Hematopoietic multipotent progenitor cell treated with erythropoietin and hydrocortisone succinate and interleukin-3 and kit ligand, for 15 days (in vitro differentiated cells): ENCODE measurements at places on chromosomes 1 and 21.
A peak's percentile ranks its signal among the peaks of the same experiment; 100 is the strongest.

- no peak for DNase-seq
These were observed 1659.8 kb downstream of the BRINP3 start for GRCh38 chr1:188817814-188818213.

DNA sequence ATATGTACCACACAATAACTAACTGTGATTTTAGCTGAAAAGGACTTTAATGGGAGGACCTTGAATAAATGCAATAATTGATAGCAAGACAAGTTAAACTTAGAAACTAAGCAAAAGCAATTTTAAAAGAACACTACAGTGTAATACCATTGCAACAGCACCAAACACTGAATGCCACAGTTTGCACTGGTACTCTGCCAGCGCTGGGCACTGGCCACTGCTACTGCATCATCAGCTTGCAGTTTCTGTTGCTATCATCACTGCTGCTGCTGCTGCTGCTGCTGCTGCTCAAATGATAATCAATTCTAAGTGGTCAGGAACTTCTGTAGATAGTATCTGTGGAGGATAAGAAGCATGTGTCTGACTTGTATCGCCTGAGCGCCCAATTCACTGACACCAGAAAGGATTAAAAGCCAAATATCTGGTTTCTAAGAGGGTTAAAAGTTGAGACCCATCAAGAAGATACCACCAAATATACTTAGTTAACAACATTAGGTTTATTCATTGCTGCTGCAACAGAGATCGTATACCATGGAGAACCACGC is 306.9 kb downstream of the LRRC40 start:
- no peak for DNase-seq

DNA sequence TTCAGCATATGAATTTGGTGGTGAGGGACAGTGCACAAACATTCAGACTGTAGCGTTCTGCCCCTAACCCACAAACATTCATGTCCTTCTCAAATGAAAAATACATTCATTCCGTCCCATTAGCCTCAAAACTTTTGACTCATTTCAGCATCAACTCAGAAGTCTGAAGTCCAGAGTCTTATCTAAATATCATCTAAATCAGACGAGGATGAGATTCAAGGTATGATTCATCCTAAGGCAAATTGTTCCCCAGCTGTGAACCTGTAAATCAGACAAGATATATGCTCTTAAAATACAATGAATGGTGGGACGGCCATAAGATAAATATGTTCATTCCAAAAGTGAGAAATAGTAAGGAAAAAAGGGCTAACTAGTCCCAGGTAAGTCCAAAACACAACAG is 1195.6 kb upstream of the ADGRL4 start:
- DNase-seq: no peak

DNA sequence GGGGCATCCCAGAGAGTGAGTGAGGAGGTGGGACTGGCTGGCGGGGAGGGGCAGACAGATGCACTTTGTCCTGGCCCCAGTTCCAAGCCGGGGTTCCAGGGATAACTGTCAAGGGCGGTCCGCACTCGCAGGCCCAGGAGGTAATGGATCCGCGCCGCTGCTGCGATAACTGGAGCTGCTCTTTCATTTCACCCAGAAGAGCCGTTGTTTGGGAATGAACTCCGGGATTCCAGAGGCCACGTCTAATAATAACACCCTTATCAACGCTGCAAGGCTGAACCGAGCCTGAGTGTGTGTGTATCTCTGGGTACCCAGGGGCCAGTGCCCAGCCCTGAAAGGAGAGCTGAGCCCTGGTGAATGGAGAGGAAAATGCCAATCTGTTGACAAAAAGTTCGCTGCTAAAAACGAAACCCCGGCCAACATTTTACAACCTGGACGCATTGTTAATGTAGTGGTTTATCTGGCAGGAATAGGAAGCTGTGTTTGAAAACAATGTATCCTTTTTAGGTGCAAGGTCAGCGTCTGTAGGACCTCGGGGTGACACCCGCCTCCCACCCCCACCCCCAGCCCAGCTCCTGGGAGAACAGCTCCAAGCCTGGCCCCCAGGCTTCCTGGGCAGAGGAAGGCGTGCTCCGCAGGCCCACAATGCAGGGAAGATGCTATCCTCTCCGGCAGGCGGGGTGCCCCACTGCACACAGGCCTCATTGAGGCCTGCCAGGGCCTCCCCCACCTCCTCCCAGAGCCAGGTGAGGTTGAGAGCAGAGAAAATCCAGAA is 119.7 kb downstream of the PROX1 start:
- DNase-seq: no peak

DNA sequence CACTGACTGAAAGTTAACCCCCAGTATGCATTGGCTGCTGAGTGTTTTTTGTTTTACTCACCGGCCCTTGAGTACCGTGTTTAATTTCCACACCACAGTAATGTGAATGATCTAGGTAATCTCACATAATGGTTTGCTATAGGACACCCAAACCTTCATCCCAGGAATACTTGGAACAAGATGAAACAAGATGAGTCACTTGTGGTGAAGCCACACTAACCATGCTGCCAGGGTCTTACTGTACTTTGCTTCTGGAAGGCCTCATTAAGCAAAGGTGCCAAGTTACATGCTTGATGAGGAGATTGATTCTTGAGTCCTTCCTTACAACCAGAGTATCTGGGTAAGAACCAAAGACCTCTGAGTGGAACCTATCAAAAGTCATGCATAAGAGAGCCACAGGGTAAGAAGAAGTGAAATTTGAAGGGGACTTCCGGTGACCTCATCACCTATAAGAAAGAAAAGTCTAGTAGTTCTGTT is 163.3 kb downstream of the NRIP1 start:
- no peak for DNase-seq

- no peak for DNase-seq
These were observed 12.7 kb upstream of the DEGS1 start for GRCh38 chr1:224170343-224170742.

DNA sequence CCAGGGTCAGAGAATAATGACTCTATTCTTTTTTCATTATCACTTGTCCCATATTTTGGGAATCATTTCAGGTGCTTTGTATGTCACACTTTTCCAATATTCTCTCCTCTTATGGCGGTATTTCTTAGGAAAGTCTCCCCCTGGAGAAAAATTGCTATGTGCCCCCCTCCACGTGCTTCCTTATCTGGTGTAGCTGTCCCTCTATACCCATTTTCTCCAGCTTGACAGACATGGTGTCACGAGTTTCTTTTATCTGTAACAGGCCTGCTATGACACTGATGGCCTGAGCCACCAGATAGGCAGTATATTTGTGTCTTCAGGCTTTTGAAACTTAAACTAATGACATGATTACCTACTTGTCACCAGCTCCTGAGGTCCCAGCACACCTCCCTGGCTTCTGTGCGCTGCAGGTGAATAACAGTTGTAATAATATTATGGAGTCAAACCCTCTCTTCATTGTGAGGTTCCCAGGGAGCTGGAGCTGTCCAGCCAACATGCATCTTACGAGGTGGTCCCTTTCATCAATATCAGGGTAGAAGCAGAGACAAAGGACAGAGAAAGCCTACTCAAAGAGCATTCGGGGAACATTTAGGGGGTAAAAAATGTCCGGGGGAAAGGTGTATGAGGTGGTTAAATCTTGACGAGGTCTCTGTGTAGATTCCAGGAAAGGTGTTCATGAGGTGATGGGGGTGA is 71.2 kb upstream of the DUSP10 start:
- DNase-seq: no peak

DNA sequence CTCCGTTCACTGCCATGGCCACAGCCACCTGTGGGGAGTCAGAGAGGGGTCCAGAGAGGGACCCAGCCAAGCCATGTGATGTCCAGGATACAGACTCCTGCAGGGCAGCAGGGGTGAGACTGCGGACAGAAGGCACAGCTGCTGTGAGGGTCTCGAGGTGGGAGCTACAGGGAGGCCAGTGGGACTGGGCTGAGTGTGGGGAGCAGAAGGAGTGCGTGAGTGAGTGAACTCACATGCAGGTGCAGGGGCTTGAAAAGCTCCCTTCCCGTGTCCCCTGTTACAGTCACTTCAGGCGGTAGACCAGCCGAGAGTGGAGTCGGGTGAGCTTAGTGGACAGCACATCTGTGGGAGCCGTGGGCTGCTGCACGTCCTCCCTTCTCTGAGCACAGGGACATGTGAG is 42.4 kb downstream of the S100B start:
- no peak for DNase-seq

- DNase-seq: peak; percentile 74
These were observed at the start of gene MAPKAPK2 for GRCh38 chr1:206684478-206685333. MAPKAPK2 (plus strand) TSS chr1:206684905; CDS start chr1:206685230, 325 bp downstream.

- DNase-seq: peak; percentile 67
These were observed 1.8 kb downstream of the TXNIP start for GRCh38 chr1:145994391-145995120.

- DNase-seq: no peak
These were observed 261.2 kb downstream of the NPHP4 start for GRCh38 chr1:5731110-5731423.

GRCh38 chr1:153220606-153221303 is 3.4 kb downstream of the PRR9 start:
- no peak for DNase-seq

DNA sequence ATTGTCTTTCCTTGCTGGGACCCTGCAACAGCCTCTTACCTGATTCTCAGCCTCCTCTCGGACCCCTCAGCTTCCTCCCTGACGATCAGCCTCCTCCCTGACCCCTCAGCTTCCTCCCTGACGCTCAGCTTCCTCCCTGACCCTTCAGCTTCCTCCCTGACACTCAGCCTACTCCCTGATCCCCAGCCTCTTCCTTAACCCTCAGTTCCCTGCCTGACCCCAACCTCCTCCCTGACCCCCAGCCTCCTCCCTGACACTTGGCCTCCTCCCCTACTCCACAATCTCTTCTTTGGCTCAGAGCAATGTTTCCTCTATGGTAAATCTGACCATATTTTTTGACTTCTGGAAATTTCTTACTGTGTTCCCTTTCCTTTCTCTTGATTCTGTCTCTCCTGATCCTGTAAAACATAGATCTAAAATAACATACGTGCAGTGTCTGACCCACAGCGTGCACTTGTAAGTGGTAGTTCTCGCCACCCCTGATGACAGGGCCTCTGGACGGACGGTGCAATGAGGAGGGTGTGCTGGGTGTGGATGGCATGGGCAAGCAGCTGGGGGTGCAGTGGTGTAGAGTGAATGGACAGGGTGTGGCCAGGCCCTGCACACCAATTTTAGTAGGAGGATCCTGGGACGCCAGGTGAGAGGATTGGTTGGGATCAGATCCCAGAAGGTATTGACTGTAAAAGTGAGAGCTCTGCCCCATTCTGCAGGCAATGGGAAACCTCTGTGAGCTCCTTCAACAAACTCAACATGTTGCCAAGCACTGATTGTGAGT is 264.1 kb downstream of the FOXD2 start:
- no peak for DNase-seq

DNA sequence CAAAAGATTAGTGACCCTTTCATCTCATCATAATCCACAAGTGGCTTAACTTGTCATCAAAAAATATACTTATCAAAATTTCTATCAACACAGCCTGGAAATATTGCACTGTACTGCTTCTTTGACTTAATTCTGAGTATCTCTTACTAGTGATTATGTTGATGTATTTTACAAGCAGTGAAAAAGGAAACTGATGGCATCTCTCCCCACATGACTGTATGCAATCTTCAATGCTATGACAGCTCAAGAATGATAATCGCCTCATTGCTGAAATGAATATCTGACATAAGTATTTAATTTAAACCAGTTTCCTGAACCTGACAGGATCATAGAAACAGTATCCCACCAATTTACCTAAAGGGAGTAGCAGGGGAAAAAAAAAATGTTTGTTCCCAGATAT is 79.5 kb downstream of the DPYD start:
- no peak for DNase-seq

GRCh38 chr1:155091071-155092051 is 12.7 kb downstream of the EFNA3 start:
- peak; percentile 81 for DNase-seq

GRCh38 chr1:161364332-161364731 is 3.3 kb downstream of the CFAP126 start:
- no peak for DNase-seq

DNA sequence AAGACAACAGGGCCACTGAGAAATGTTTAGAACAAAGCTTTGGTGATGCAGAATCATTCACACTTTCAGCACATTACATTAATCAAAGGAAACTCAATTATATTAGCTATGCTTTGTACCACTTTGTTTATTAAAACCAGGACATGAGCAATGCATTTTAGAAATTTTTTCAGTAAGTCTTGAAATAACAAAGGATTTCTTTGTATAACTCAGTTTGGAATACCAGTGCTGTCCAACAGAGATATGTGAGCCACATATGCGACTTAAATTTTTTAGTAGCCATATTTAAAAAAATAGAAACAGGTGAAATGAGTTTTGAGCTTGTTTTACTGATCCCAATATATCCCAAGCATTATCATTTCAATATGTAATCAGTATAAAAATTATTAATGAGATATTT is 18.8 kb upstream of the F3 start:
- no peak for DNase-seq

GRCh38 chr1:212684076-212684475 is 15.6 kb downstream of the BATF3 start:
- no peak for DNase-seq

- no peak for DNase-seq
These were observed 18.8 kb downstream of the TNFRSF9 start for GRCh38 chr1:7921796-7922195.

DNA sequence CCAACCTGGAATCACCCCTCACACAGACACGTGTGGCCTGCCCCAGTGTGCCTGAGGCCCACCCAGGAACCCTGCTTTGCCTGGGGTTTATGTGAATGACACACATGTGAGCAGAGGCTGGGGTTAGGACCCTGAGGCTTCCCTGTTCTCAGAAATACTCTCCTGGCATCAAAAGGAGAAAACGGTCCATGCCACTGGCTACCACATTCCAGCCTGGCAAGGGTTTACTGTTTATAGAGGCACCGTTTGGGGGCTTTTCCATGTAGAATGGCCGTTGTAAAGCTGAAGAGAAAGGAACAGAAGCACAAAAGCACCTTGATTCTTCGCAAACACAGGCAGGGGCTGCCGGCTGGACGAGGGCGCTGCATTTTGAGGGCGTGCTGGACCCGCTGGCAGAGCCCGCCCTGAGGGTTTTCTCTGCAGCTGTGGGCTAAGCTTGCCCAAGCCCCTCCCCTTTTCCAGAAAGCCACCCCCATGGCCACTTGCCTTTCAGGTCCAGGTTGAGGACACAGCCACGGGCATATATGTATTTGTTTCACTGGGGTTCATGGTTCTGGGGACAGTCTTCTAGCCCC is 13.0 kb downstream of the TFF3 start:
- DNase-seq: no peak

GRCh38 chr1:22710701-22711049 is at the start of gene EPHB2:
EPHB2 (plus strand) TSS chr1:22710839; CDS start chr1:22710983, 144 bp downstream.
- no peak for DNase-seq

DNA sequence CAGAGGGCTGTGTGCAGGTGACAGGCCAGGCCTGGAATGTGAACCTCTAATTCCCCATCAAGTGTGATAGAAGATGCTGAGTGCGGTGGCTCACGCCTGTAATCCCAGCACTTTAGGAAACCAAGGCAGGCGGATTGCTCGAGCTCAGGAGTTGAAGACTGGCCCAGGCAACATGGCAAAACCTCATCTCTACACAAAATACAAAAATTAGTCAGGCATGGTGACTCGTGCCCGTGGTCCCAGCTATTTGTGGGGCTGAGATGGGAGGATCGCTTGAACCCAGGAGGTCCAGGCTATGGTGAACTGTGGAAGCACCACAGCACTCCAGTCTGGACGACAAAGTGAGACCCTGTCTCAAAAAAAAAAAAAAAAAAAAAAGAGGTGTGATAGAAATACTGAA is 40.1 kb upstream of the PUM1 start:
- DNase-seq: no peak

GRCh38 chr1:230679192-230679591 is 34.7 kb downstream of the AGT start:
- DNase-seq: no peak

GRCh38 chr21:39451332-39452206 is at the start of gene SH3BGR:
SH3BGR (plus strand) TSS chr21:39451970; CDS start chr21:39452097, 127 bp downstream.
- no peak for DNase-seq

- no peak for DNase-seq
These were observed 311.5 kb downstream of the DUSP10 start for GRCh38 chr1:221430152-221430960.
